Mammary epithelial cell (primary cell): ENCODE measurements at places on chromosomes 6 and 20.

GRCh38 chr20:3728876-3729275 lies 3.6 kb upstream of the HSPA12B start:
- no peak for DNase-seq

- peak; percentile 90 for DNase-seq
These were observed 44.1 kb downstream of the STK4 start for GRCh38 chr20:45010399-45010828.

DNA sequence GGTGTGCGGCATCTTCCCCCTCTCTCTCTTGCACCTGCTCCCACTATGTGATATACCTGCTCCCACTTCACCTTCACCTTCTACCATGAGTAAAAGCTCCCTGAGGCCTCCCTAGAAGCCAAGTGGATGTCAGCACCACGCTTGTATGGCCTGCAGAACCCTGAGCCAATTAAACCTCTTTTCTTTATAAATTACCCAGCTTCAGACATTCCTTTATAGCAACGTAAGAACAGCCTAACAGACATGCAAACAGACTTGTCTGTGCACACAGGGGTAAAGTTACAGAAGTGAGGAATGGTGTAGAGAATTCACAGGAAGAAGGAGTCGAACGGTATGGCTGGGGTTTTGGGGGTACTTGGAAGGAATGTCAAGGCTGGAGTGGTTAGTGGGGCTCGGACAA lies 14.8 kb upstream of the TGM2 start:
- DNase-seq, result no peak

- DNase-seq, result no peak
These were observed 2.0 kb upstream of the FOXC1 start for GRCh38 chr6:1607516-1608221.

DNA sequence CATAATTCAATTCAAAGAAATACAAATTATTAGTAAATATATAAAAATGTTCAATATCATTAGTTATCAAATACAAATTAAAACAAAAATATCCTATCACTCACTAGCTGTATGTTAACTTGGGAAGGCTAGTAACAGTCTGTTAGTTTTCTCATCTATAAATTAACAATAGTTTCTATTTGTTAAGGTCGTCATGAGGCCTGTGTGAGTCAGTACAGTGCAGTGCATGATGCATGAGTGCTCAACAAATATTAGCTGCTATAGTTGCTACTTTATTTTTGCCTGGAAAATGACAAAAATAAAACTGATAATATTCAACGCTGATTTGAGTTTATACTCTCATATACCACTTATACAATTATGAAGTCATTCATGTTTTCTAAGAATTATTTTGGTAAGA lies 401.6 kb upstream of the RUNX2 start:
- DNase-seq, result peak; percentile 45
